HCT116 (cell line): ENCODE measurements at places on chromosomes 3 and 15.

- DNase-seq = no peak
These were observed 1.7 kb upstream of the HES1 start for GRCh38 chr3:194134231-194134756.

GRCh38 chr15:74555192-74555591 is 14.2 kb downstream of the ARID3B start:
- no peak for DNase-seq

- no peak for DNase-seq
These were observed 23.2 kb downstream of the CFAP92 start for GRCh38 chr3:128970740-128971047.

DNA sequence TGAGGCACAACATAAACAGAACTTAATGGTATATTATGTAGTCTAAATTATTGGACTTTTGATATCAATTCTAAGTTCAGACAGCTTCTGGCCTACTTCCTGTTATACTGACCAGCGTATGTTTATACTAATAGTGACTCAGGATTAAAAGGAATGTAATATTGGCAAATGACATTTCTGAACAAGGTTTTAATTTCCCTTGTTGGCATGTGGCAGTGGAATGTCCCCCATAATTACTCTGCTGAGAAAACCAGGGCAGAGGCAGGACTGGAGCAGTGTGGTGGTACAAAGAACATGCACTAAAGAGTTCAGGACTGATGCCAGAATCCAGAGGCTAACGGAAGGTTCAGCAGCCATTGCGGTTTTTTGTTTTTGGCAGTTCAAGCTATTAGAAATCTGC is 184.0 kb downstream of the KCNAB1 start:
- no peak for DNase-seq

DNA sequence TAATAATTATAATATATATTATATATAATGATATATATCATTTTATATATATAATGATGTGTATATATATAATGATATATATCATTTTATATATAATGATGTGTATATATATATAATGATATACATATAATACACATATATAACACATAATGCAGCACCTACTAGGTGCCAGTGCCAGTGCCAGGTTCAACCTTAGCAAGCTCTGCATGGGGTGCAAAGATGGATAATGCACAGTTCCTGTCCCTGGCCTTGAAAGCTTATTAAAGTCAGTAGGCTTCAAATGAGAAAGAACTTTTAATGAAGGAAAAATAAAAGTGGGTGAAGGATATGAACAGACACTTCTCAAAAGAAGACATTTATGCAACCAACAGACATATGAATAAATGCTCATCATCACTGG is 192.7 kb upstream of the SLC2A2 start:
- no peak for DNase-seq

DNA sequence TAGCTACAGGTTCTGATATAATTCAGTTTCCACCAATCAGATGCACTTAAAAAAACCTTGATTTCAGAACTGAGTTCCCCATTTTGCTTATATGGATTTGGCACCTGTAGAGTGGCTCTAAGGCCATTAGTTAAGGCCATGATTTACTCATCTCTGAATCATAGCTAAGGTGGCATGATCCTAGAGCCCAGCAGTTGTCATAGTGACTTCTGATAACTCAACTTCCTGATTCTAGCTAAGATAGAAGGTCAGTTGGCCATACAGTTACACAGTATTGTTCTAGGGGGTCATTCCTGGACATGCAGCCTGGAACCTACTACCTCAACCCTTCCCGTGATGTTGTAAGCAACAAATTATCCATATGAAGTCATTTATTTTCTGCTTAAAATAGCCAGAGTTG is 15.9 kb upstream of the TMEM87A start:
- DNase-seq = no peak

GRCh38 chr3:127407026-127407939 is 119.4 kb upstream of the PRR20G start:
- no peak for DNase-seq

- DNase-seq = no peak
These were observed 408.3 kb downstream of the MCTP2 start for GRCh38 chr15:94639701-94640100.

DNA sequence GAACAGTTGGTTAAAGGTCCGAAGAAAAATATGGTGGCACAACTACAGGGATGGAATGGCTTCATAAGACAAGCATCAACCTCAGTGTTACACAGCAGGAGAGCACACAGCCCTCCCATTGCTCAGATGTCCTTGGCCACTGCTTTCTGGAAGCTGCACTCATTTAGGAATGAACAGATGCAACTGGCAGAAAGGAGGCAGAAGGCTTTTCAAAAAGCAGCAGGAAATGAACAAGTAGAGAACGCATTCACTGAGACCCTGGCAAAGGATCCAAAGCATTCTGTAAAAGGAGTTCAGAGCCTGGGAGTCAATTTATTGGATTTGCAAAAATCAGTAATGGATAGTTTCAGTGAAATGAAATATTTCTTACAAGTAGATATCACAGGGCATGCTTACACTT is 101.1 kb downstream of the PDZRN3 start:
- no peak for DNase-seq

- DNase-seq = peak; percentile 92
These were observed 173.8 kb upstream of the TLE3 start for GRCh38 chr15:70271422-70272088.
